Stimulated activated CD4-positive, alpha-beta T cell treated with anti-CD3 and anti-CD28 coated beads, Interleukin-2, amount 100 ng/mL, for 24 hours (primary cell): ENCODE measurements at places on chromosomes 2 and 18.

GRCh38 chr2:101357376-101357775 is 29.9 kb downstream of the CREG2 start:
- no peak for DNase-seq

GRCh38 chr2:137930146-137930545 is 34.1 kb upstream of the HNMT start:
- no peak for DNase-seq

DNA sequence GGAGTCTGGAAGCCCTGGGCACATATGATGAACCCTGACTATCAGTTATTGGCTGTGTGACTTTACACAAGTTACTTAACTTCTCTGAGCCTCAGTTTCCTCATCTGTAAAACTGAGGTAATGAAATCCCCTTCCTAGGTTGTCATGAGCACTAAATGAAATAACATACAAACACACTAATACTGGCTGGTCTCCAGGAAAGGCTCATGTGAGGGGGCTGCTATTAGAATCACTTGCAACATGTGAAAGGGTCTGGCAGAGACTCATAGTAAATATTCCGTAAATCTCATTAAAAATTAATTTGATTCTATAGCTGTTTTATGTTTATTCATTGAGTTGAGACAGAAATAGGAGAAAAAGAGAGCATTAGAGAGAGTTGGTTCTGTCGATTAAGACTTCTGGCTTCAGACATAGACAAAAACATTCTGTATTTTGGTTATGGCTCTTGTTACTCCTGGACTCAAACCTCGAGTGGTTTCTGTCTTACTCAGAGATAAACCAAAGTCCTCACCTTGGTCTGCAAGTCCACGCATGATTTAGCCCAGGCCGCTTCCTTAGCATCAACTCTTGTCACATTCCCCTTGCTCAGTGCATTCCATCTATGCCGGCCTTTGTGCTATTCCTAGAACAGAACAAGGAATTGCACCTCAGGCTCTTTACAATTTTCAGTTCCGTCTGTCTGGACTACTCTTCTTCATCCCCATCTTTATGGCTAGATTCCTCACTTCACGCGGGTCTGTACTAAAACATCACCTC is 139.1 kb downstream of the NXPH2 start:
- DNase-seq: no peak

DNA sequence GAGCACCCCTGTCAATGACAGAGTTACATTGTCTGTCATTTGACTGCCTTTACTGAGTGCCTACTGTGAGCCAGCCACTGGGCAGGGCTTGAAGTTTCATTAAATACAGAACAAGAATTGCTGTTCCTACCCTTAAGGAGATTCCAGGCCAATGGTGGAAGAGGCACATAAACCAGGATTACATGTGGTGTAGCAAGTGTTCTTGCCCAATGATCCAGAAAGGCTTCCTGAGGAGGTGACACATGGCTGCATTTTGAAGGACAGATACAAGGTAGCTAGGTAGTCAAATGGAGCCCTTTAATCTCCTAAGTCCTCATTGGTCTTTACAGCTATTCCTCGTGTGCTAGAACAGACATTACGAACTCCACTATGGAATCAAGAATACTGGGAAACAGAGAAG is 312.7 kb downstream of the ETAA1 start:
- no peak for DNase-seq

GRCh38 chr2:28674062-28674712 is 77.4 kb upstream of the PPP1CB start:
- DNase-seq: no peak

- peak; percentile 28 for DNase-seq
These were observed 265.3 kb upstream of the PKDCC start for GRCh38 chr2:41782306-41783158.

DNA sequence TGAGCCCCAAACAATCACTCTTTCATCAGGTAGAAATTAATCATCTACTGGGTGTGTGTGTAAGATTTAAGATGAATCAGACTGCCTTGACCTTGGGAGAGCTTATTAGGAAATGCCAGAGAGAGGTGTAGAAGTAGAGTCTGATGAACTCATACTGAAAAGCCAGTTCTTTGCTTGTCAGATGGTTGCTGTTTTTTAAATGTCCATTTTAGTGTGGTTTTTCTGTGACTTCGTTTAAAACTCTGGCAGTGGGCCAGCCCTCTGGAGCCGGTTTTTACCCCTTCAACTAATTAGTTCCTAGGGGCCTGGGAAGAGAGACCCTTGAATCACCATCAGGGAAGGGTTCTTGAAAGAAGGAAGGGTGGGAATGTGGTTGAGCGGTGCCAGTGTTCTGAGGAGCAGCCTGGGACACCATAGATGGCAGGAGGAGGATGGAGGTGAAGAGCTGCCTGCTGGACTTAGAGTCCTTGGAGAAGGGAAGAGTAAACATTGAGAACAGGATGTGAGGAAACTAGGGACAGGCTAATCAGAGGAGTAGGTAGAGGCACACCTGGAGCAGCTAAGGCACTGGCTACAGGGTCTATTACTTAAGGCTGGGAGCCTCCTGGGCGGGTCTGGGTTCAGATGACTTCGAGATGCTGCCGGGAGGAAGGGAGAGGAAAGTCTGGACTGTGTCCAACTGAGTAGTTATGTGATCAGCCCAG is 66.1 kb downstream of the LRRFIP1 start:
- peak; percentile 48 for DNase-seq

- no peak for DNase-seq
These were observed 116.9 kb downstream of the TPGS2 start for GRCh38 chr18:36711813-36712444.

GRCh38 chr18:76398896-76399612 is 96.0 kb downstream of the ZNF516 start:
- DNase-seq: peak; percentile 81

DNA sequence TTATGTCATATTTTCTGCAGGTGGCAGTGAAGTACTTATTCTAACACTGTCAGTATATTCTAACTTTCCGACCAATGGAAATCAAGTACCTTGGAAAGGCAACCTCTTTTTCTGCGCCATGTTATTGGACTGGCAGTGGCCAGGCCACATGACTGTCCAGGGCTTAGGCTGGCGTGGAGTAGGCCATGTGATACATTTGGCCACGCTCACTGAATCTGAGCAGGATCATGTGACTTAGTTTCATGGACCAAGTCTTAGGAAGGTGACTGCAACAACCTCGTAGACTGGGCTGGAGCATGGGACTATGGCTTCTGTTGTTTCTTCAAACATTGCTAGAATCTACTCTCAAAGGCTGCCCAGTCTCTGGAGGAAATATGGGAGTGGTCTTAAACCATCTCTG is 60.4 kb upstream of the HAAO start:
- DNase-seq: no peak

DNA sequence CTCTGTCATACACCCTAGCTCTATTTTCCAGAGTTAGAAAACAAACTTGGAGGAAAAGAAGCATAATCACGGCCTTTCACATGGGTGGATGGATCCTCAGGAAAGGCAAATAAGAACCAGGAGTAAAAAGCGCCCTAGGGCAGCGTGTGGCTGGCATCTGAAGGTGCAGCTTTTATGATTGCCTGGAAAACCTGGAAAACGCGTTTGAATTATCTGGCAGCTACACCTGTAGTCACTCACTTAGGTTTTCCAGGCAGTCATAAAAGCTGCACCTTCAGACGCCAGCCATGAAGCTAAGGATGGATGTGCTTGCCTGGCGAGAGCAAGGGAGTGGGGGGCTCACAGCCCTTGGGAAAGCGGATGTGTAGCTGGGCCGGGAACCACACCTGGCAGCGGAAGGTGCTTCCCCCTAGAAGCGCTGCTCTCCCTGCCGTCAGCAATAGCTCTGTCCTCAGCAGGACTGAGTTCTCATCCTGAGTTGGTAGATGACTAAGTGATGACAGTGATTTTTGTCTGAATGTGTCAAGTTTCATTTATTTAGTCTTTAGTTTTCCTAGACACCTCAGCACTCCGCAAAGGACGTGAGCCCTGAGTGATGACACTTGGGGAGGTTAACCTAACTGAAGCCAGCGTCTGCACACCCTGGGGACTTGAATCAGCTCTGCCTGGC is 82.0 kb downstream of the DCDC2C start:
- no peak for DNase-seq

GRCh38 chr2:16018277-16019059 is 78.1 kb downstream of the MYCN start:
- DNase-seq: no peak

- DNase-seq: no peak
These were observed 63.3 kb upstream of the WDSUB1 start for GRCh38 chr2:159349674-159350299.

GRCh38 chr18:79517341-79517740 is 121.6 kb downstream of the NFATC1 start:
- DNase-seq: peak; percentile 61

DNA sequence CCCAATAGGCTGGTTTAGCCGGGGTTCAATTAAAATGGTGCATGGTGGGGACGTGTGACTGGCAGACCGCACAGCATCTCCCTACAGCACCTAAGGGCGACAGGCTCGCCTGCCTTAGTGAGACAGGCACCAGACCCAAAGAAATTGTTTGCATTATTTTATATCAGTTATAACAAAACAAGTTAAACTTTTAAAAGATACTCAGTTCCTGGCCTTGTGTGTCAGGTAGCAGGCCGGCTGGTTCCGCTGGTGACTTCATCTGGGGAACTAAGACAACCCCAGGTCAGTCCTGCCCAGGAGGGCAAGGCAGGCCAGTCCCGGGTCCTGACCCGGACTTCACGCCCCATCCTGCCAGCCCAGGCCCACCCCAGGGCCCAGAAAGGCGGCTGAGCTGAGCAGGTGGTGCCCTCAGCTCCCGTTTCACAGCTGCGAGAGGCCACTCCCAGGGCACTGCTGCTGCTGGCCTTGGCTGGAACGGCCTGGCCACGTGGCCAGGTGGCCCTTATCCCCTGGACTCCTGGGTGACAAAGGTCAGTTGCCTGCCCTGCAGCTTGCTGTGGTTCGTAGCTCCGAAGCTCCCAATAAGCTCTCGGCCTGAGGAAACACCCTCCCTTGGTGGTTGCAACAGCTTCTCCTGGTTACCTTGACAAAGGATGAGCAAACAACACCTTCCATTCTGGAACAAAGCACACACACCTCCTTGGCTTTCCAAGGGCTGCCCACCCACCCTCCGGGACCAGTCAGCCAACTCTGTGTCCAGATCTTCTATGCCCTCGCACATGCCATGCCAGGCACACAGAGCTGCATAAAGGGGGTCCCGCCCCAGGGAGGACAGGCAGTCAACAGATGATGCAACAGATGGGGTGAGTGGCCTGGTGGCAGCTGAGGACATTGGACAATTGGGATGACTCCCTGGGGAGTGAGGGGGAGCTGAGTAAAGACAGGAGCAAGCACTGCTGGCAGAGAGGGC is 11.3 kb upstream of the AGXT start:
- DNase-seq: no peak

DNA sequence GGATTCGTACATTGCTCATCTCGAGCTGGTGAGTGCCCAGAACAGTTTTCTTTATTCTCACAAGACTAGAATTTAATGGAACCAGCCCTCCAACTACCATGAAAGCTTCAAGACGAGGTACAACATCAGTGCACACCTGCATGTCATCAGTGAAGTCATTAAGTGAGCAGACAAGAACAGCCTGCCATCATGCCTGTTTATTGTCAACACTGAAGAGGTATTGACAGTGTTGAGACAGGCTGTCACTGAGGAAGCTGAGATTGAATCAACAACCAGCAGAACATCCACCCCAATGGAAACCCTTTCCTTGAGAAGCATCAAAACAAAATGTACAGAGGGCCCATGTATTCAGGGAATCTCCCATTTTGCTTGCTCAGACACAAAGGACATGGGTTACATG is 148.0 kb upstream of the TCF4 start:
- no peak for DNase-seq

DNA sequence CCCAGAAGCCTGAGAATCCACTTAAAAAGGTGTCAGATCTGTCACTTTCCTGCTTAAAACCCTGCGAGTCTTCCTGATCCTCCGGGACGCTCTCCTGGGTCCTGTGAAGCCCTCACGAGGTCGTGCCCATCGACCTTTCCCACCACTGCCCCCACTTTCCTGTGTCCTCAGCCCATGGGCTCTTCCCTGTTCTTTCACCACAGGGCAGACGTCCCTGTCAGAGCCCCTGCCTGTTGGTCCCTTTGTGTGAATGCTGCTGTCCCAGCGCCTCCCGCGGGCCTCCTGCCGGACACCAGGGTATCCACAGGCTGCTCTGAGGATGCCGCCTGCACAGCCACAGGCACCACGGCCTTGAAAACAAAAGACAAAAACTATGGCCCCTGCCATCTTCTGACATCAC is 125.6 kb downstream of the TMEM18 start:
- no peak for DNase-seq

GRCh38 chr2:42875880-42876279 is 83.5 kb upstream of the HAAO start:
- no peak for DNase-seq

DNA sequence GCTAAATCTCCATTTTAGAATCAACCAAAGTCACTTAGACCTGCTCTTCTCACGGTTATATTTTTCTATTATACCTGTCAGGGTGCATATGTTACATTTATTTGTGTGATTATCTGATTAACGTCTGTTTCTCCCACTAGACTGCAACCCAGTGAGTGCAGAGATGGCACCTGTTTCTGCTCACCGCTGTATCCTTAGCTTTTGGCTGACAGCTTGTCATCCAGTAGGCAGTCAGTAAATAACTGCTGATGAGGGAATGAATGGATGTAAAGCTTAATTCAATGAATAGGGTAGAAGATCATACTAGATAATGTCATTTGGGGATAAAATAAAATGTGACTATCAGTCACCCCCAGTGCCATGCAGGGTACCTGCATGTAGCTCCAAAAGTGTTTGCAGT is 6.9 kb upstream of the CHRNA1 start:
- no peak for DNase-seq

DNA sequence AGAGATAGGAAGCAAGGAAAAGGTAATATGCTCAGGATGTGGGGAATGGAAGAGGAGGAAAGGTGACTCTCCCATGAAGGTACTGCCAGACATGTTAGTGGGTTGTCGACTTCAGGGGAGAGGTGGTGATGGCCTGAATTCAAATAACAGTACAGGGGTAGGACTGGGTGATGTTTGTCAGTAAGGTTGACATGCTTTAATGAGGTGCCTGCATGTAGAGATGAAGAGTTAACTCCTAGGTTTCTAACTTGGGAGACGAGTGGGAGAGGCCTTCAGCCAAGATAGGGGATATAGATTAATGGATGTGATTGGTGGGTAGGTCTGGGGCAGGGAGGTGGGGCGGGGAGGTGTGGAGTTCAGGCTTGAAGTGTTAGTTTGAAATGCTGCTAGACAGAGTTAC is 2.6 kb downstream of the NAPG start:
- DNase-seq: no peak

- no peak for DNase-seq
These were observed 150.3 kb upstream of the ST6GAL2 start for GRCh38 chr2:107036293-107036692.
